Lung (tissue), 17 donors: ENCODE measurements at places on chromosomes 13 and 19. TPM values are rescaled to one million over a fixed set of nuclear protein-coding genes. Genes with fewer than 3 reads are reported as not detected.

PCDH9 gene
- polyA plus RNA-seq: 1.1 TPM

PRRG2 gene
- polyA plus RNA-seq: 9.0 TPM

ATXN8OS gene
- not detected for polyA plus RNA-seq

ZNF610 gene
- 0.96 TPM for polyA plus RNA-seq

PNMA8A gene
- polyA plus RNA-seq: 2.3 TPM

ERICH4 gene
- polyA plus RNA-seq: 0.16 TPM

NBEA gene
- polyA plus RNA-seq: 2.3 TPM

ZSCAN4 gene
- 0.14 TPM for polyA plus RNA-seq

KLK4 gene
- polyA plus RNA-seq: 0.03 TPM

FNDC3A gene
- 17.6 TPM for polyA plus RNA-seq

ZNF665 gene
- 2.8 TPM for polyA plus RNA-seq

N4BP2L1 gene
- 21.6 TPM for polyA plus RNA-seq

TRPC4 gene
- polyA plus RNA-seq: 0.98 TPM

LGALS14 gene
- not detected for polyA plus RNA-seq

C19orf85 gene
- not detected for polyA plus RNA-seq

IGFL2 gene
- not detected for polyA plus RNA-seq

CEACAM7 gene
- 0.41 TPM for polyA plus RNA-seq

CCDC159 gene
- polyA plus RNA-seq: 55.2 TPM

NLRP4 gene
- polyA plus RNA-seq: not detected

SMAD9 gene
- 3.2 TPM for polyA plus RNA-seq

SLC6A16 gene
- 2.4 TPM for polyA plus RNA-seq

TEX101 gene
- polyA plus RNA-seq: not detected

LGALS13 gene
- not detected for polyA plus RNA-seq

ZNF154 gene
- 1.9 TPM for polyA plus RNA-seq

ZNF44 gene
- 7.1 TPM for polyA plus RNA-seq

ZNF726 gene
- polyA plus RNA-seq: 0.78 TPM

SPC24 gene
- polyA plus RNA-seq: 6.5 TPM

PVR gene
- 26.4 TPM for polyA plus RNA-seq

KCNK6 gene
- 7.6 TPM for polyA plus RNA-seq

NLRP12 gene
- 11.5 TPM for polyA plus RNA-seq

SOX1 gene
- not detected for polyA plus RNA-seq

MIA gene
- 4.6 TPM for polyA plus RNA-seq

TBXA2R gene
- polyA plus RNA-seq: 4.3 TPM

BCL3 gene
- polyA plus RNA-seq: 233 TPM

ZNF564 gene
- 5.3 TPM for polyA plus RNA-seq

PEG3 gene
- 1.4 TPM for polyA plus RNA-seq

PDE4A gene
- polyA plus RNA-seq: 10.3 TPM

ZNF492 gene
- 0.08 TPM for polyA plus RNA-seq

OLFM4 gene
- 0.83 TPM for polyA plus RNA-seq

ANGPTL8 gene
- 0.19 TPM for polyA plus RNA-seq

VAV1 gene
- 8.7 TPM for polyA plus RNA-seq

GGN gene
- polyA plus RNA-seq: 0.44 TPM

PAN3 gene
- polyA plus RNA-seq: 14.0 TPM

STXBP2 gene
- polyA plus RNA-seq: 142 TPM

C19orf25 gene
- 42.6 TPM for polyA plus RNA-seq

CFAP97D2 gene
- polyA plus RNA-seq: 1.6 TPM

CHST8 gene
- 0.09 TPM for polyA plus RNA-seq

ZNF93 gene
- 1.6 TPM for polyA plus RNA-seq

BEST2 gene
- polyA plus RNA-seq: 0.02 TPM

RASAL3 gene
- polyA plus RNA-seq: 18.2 TPM

CGB2 gene
- polyA plus RNA-seq: not detected

MBD3L2 gene
- polyA plus RNA-seq: not detected

C19orf18 gene
- 2.0 TPM for polyA plus RNA-seq

IRGC gene
- not detected for polyA plus RNA-seq

LGI4 gene
- polyA plus RNA-seq: 11.2 TPM

PNMA8C gene
- polyA plus RNA-seq: 0.04 TPM

SIGLEC5 gene
- not detected for polyA plus RNA-seq

C2CD4C gene
- polyA plus RNA-seq: 1.2 TPM

ACP7 gene
- not detected for polyA plus RNA-seq
